ENCODE measurements at places on chromosomes 12 and 14.

DNA sequence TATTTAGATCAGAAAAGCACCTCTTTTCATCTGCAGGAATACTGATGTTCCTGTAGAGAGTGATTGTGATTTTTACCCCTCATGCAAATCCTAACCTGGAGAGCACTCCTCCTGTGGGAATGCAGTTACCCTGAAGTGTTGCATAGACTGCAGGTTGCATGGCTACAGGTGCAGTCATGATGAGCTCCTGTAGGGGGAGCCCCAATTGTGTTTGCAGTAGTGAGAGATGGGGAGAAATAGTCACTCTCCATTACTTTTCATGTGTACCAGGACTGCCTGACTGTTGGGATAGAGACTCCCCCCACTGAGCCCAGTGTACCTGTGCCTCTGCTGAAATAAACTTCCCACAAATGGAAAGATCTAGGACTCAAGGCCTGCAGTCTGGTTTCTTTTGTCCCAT lies 1086.5 kb downstream of the SLC6A15 start:
- DNase-seq, result no peak

GRCh38 chr12:57603815-57604453 lies 690 bp upstream of the DTX3 start:
- peak; percentile 70 for DNase-seq

- no peak for DNase-seq
Measured at GRCh38 chr14:63088865-63089264, 43.6 kb upstream of the KCNH5 start.

DNA sequence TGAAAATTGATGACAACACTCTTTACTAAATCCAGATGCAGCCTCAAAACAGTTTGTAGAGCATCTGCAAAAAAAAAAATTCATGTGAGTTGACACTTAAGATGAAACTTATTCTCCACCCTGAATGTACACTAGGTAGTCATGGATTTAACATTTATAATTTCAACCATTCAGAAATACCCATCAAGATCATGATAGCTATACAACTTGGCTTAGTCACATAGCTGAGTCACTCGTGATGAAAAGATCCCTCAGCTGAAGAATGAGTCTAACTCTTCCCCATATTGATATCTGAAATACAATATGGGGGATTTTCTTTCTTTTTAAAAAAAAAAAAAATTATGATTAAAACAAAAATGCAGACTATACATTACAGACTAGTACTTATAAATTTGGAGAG lies 104.8 kb upstream of the PLEKHG7 start:
- DNase-seq, result no peak

DNA sequence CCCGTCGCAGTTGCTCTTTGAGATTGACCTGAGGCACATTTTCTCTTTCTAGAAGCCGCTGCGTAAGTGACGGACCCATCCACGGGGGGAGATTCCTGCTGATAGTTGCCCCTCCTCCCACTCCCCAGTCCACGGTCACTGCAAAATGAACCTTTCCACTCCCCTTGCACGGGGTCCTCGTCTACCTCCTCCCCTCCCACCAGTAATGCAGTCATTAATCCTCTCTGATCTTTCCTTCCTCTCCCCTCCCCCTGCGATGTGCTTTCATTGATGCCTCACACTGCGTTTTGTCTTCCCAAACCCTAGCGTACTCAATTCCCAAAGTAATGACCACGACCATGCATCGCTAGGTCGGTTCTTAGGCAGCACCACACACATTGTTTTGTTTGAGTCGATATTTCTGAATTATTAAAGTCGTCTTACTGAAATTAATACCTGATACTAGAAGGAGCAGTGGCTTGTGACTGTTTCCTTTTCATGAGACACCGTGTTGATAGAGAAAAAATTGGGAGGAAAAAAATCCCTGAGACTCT lies 857 bp downstream of the ETNK1 start:
- DNase-seq, result peak; percentile 70

- DNase-seq, result peak; percentile 3
Measured at GRCh38 chr12:100058482-100059029, 73.8 kb upstream of the ANKS1B start.

DNA sequence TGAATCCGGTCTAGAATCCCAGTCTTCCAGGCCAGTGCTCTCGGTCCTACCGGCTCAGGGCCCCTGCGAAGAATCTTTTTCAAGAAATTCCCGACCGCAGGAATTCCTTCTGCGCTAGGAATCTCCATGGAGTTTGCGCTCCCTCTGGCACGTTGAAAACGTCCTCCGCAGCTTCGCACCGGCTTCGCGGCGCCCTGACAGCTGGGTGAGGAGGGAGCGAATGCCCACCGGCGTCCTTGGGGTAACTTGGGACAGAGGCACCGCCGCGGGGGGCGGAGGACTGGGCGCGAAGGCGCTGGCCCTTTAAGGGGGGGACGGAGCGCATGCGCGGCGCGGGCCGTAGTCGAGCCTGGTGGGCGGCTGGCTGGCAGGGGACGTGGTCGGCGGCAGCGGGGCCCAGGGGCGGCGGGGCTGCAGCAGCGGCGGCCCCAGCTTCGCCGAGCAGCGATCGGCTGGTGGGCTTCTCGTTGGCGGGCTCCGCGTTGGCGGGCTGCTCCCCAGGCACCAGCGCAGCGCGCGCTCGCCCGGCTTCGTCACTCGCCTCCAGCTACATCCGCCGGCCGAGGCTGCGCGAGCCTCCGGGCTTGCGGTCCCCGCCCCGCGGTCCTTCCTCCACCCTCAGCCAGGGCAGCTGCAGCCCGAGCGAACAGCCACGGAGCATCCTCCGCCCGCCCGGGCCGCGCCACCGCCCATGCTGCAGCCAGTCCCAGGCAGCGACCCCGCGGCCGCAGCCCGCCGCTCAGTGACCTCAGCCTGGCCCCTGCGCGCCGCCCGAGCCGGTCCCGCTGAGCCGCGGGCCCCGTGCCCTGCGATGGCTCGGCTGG lies at the start of gene VASH1:
Gene VASH1, plus strand, starts transcription at position 333 of the 824 bp plus-strand sequence. CDS start 1,354 bp downstream, outside the sequence.
- DNase-seq, result no peak

DNA sequence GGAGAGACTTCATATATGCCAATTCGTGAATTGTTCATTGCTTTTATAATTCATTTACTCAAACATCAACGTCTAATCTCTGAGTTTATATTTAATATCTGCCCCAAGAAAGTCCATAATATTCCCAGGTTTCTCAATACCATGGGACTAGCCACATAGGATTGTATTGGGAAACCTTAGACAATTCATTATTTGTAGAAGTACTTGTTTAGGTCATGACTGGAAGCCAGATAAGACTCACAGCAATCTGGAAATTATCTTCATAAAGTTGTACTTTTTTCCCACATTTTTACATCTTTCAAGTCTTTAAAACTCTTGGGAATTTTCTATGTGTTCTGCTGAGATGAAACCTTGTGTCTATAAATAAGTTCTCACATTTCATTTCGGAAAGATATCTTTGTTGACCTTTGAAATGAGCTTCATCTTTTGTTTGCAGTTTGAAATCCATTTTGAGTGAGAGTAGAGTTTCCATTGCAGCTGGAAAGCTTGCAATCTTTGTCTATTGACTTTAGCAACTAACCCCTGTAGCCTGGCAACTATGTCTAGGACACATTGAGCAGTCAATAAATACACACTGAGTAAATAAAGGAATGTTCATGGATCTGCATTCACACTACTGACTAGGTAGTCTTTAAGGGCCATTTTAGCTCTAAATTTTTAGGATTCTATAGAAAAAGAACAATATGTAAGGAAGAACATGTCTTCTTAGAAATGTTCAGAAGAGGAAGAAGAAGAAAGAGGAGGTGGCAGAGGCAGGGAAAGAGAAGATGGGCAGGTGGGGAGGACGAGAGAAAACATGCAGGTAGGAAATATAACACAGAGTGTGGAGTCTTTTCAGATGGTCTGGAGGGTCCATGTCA lies 154.4 kb downstream of the LRIG3 start:
- no peak for DNase-seq

DNA sequence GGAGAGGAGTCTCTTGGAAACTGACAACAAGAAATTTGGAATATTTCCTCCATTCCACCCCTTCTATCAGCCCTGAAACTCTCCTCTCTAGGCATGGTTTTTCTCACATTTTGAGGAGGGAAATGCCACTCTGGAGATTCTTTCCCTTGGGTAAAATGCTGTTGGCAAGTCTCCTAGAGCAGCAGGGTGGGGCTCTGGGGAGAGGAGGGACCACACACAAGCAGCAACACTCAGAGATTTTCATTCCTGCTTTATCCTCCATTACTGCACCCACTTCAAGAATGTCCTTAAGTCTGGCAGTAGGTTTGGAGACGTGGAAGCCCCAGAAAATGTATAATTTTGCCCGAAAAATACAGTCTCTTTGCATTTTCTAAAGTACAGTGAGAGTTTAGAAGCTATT lies 130.8 kb upstream of the FLRT2 start:
- no peak for DNase-seq

DNA sequence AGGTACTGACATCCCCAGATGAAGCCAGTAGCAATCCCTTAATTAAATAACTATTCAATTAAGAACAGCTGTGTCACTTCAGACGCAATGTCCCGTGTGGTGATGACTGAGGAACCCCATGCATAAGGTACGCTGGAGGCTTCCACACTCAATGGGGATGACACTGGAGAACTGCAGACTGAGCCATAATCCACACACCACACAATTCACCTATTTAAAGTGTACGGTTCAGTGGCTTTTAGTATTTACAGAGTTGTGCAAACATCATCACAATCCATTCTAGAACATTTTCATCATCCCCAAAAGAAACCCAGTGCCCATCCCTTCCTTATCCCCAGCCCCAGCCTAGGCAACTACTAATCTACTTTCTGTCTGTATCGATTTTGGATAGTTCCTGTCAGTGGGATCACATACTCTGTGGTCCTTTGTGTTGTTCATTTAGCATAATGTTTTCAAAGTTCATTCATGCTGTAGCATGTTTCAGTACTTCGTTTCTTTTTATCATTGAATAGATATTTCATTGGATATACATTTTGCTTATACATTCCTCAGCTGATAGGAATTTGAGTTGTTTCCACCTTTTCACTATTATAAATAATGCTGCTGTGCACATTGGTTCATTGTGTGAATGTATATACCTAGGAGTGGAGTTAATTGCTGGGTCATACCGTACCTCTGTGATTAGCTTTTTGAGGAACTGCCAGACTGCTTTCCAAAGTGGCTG lies 61.1 kb downstream of the NINJ2 start:
- DNase-seq, result no peak

GRCh38 chr14:73977896-73978295 lies 27.8 kb downstream of the COQ6 start:
- no peak for DNase-seq

- peak; percentile 8 for DNase-seq
Measured at GRCh38 chr12:79848339-79848738, 86.6 kb downstream of the PPP1R12A start.

DNA sequence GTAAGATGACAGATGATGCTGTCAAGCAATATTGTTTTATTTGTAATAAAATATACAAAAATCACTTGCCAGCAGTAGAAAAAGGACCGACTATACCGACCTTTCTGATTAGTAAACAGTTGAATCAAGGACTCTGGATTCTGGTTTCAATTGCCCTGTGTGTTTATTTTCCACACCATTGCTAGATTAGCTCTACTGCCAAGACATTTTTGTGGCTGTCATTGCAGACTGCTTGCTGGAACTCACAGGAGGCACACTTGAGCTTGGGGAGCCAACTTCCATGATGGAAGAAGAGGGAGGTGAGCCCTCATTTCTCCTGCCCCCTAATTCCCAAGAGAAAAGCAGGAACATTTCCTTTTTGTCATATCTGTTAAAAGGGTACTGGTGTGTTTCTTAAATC lies 51.3 kb downstream of the MAPKAPK5 start:
- no peak for DNase-seq

DNA sequence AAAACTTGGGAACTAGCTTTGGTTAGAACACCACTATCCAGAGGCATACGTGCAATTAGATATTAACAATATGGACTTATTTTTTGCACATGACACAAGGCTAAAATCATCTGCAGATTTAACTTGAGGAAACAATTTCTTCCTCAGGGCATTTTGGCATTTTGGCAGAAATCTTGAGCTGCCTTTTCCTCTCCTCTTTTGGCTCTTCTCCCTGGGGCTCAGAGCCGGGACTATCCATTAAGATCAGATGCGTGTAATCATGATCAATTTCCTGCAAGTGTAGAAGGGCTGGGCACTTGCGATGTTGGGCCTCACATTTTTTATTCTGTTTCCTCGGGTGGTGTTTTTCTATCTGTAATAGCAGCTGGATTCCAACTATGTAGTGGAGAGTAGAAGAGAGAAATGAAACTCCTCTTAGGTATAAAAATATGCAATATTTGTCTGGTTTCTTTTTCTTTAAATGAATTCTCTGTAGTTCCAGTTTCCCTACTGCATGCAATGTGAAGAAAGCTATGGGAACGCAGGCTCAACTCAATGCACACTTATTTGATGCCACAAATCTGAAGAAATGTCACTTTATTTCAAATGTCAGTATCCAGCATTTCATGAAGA lies 1010.8 kb downstream of the FLRT2 start:
- DNase-seq, result no peak

DNA sequence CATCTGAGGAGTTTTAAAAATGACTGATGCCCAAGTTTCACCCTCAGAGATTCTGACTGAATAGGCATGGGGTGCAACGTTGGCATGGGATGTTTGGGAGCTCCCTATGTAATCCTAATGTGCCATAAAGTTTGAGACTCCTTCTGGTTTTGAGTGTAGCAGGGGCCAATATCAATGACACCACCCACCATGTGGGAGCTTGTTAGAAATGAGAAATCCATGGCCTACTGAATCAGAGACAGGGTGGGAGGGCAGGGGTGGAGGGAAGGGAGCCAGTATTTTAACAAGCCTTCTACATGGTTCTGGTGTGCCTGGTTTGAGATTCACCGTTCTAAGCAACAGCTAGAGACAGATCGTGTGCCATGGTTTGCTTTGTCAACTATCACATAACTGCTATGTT lies 46.1 kb downstream of the VCPKMT start:
- DNase-seq, result no peak

DNA sequence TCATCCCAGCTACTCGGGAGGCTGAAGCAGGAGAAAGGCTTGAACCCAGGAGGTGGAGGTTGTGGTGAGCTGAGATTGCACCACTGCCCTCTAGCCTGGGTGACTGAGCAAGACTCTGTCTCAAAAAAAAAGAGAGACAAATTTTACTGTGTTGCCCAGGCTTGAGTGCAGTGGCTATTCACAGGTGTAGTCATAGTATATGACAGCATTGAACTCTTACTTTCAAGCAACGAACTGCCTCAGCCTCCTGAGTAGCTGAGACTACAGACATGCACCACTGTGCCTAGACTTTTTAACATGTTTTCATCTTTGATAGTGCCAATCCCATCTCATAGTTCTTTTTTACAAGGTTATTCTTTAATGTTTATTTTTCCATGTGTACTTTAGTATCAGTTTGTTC lies 13.7 kb downstream of the ARID2 start:
- DNase-seq, result no peak

DNA sequence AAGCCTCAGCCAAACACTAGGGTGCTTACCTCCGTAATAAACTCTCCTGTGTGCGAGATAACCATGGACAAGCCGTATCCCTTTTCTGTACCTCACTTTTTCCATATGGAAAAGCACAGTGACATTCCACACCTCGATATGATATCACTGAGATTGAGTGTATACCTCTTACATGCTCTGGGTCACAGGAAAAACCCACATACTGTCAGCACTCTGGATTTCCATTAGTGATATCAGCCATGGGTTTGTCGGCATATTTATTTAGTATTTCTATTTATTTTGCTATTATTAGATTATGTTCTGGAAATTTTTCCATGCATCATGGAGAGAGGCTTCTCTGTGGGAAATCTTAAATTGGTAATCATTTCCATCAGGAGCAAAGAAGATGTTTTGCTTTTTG lies 28.0 kb upstream of the DAAM1 start:
- DNase-seq, result no peak

Measured in left kidney (tissue), 8 donors.